Psoas muscle (tissue), 8 donors: ENCODE measurements at places on chromosomes 4 and X. TPM values are rescaled to one million over a fixed set of nuclear protein-coding genes. Genes with fewer than 3 reads are reported as not detected.

Gene BGN
- 9.9 TPM for polyA plus RNA-seq

Gene ZMAT1
- polyA plus RNA-seq: 1.1 TPM

DNA sequence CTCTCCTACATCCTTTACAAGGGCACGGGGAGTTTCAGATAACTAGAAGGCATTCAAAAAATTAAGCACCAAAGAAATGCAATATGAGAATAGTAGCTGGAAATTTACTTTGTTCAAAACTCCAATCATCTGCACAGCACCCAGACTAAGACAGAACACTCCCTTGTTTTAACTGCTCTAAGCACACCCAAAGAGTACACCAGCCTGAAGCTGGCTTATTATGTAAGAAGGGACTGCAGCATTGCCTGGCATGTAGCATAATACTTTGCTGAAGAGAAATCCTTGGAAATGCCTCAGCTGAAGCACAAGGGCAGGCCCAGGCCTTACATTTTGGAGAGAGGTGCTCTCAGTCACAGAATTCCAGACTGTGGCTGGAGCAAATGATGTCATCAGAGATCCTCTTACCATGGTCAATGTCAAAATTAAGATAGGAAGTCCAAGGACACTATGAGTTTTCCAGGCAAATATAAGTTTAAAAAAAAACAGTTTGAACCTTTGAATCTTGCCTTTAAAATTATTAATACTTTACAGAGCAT is 14.8 kb downstream of the ARHGEF6 start:
- H3K36me3 ChIP-seq: no peaks in the 10 kb centered on the region
- no peaks in the 10 kb centered on the region for H3K27me3 ChIP-seq
- no peak for DNase-seq
- H3K4me1 ChIP-seq: peaks cover 19% of the 10 kb centered on the region

- no peaks in the 10 kb centered on the region for H3K27me3 ChIP-seq
- H3K36me3 ChIP-seq: no peaks in the 10 kb centered on the region
- DNase-seq: no peak
- no peak overlapping the region for H3K27ac ChIP-seq
- no peaks in the 10 kb centered on the region for H3K4me1 ChIP-seq
- no peak overlapping the region for H3K4me3 ChIP-seq
Observed at GRCh38 chrX:150238632-150239382, 124.3 kb upstream of the MAMLD1 start.
